Ascending aorta (tissue), 2 donors: ENCODE measurements at places on chromosomes 2 and 18.

GRCh38 chr2:39657287-39657937 lies 8.3 kb upstream of the TMEM178A start:
- DNase-seq: no peak

- DNase-seq: no peak
Measured at GRCh38 chr18:42157878-42158277, 202.8 kb downstream of the PIK3C3 start.

- no peak for DNase-seq
Measured at GRCh38 chr18:70059684-70060083, 112.0 kb upstream of the CD226 start.

DNA sequence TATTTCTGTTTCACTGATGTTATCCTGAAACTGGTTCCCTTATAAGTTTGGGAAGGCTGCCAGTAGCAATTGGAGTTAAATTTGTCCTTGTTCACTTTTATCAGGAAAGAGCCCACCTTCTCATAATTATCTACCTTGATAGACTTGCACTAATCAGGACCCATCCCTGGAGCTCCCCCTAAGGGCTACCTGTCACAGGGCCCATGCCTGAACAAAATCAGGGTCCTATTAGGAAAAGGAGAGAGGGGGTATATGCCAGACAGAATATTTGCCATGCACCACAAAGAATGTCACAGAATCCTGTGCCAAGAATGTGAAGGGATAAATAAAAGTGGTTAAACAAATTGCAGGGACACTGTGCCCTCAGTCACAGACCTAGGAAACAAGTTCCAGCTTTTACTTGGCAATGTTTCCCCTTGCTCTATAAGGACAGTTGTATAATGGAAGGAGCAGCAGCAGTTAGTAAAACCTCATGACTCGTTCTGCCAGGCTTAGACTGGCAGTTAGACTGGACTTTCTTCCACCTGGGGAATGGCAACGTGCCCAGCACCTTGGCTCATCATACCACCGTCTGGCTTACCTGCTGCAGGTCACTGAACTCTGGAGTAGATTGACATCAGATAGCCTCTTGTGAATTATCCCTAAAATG lies 32.3 kb upstream of the VWC2L start:
- DNase-seq: no peak

DNA sequence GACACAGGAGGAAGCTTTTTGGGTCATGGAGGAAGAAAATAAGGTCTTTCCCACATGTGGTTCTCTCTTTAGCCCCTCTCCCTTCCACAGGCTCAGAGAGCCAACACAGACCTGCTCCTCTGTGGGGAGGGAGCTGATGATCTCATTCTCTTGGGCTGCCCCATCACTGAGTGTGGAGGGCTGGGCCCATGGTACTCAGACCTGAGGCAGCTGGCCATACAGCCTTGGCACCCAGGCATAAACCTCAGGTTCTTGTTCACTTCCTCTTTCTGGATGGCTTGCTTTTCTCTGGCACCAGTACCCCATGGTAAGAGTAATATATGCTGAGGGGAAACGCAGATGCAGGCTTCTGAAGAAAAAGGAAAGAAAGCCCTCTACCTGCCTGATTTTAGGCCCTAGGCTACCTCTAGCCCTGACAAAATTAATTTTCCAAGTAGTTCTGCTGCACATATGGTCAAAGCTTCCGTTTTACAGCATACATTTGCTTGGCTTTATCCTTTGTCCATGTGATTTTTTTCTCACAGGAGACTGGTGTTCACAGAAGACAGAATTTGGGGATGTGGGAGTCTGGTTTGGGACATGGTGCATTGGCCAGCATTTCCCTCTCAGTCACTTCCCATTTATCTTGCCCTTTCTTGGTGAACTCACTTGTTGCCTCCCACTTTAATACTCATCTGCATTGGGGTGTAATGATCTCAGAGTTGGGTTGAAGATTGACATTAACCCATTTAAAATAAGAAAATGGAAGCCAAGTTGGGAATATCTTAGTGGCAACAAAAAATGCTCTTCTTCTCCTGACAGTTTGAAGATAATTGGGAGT lies 11.1 kb downstream of the DHRS9 start:
- no peak for DNase-seq

- DNase-seq: no peak
Measured at GRCh38 chr2:164811819-164812218, 29.8 kb downstream of the COBLL1 start.

DNA sequence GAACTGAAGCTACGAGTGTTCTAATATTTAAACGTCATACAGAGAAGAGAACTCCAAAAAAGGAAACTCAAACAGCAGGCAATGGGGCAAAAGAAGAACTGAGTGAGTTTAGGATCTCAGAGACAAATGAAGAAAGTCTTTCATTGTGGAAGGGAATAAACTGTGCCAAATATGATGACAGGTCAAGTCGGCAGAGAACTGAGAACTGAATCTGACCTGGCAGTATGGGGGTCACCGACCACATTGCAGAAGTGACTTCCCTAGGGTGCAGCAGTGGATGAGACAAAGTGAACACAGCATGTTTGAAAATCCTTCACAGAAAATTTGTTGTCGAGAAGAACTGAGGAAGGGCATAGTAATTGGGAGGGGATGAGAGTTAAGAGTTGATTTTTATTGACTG lies 55.9 kb downstream of the TTC21B start:
- no peak for DNase-seq
